ENCODE measurements at places on chromosomes 5 and 9.
A peak's percentile ranks its signal among the peaks of the same experiment; 100 is the strongest.

DNA sequence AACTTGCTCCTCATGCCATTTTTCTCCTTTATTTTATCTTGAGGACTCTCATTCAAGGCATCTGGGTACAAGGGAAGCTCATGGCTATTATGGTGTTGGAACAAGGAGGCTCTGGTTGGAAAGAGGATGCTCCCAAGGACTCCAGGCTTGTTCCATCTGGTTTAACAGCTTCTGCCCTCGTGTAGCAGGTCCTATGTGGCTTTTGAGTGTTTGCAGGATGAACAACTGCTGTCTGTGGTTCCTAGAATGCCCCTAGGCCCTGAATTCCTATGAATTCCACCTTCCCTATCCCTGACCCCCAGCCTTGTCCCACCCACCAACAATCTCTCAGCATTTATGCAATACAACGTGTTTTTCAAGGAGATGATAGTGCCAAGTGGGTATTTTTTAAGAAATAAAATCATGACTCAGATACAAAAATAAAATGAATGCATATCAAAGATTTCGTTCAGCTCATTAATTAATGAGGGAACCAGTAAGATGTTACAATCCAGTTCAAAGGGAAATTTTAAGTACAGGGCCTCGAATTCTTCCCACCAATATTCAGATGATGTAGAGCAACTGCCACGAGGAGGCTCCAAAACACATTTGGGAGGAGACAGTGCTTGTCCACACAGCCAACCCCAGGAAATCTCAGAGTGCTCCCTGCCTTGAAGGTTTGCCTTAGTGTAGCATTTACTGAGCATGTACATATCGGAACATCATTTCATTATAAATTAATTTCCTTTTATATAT is 182.0 kb downstream of the MUSK start:
- H3K27me3 ChIP-seq, result no peaks in the 10 kb centered on the region
- H3K4me1 ChIP-seq, result no peaks in the 10 kb centered on the region
- H3K27ac ChIP-seq, result no peak overlapping the region
- no peaks in the 10 kb centered on the region for H3K36me3 ChIP-seq

DNA sequence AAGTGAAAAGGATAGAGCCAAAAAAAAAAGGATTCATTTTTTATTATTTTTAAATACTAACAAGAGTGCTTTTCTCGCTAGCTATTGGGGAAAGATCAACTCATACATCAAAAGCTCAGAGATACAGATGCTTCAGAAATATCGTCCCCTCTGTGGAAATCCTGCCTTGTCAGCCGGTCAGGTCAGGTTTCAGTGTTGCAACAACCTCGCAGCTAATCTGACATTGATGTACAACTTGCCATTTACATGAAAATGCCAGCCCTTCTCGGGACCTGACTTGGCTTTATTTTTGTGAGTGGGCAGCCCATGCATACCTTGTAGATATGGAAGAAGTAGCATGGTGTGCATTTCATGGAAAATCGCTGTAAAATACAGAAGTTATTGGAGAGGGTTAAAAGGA is 358.8 kb upstream of the ADAMTS16 start:
- no peak for ATAC-seq
- no peaks in the 10 kb centered on the region for H3K36me3 ChIP-seq
- H3K4me1 ChIP-seq, result no peaks in the 10 kb centered on the region

- no peak overlapping the region for H3K4me3 ChIP-seq
- H3K27ac ChIP-seq, result no peak overlapping the region
- no peaks in the 10 kb centered on the region for H3K27me3 ChIP-seq
These were observed 68.0 kb upstream of the FANCC start for GRCh38 chr9:95385521-95385920.

GRCh38 chr5:471750-472058 is 28.7 kb downstream of the EXOC3 start:
- H3K27me3 ChIP-seq, result peaks cover 20% of the 10 kb centered on the region
- no peaks in the 10 kb centered on the region for H3K36me3 ChIP-seq
- ATAC-seq, result no peak
- H3K4me3 ChIP-seq, result no peak overlapping the region
- H3K4me1 ChIP-seq, result peaks cover 36% of the 10 kb centered on the region

DNA sequence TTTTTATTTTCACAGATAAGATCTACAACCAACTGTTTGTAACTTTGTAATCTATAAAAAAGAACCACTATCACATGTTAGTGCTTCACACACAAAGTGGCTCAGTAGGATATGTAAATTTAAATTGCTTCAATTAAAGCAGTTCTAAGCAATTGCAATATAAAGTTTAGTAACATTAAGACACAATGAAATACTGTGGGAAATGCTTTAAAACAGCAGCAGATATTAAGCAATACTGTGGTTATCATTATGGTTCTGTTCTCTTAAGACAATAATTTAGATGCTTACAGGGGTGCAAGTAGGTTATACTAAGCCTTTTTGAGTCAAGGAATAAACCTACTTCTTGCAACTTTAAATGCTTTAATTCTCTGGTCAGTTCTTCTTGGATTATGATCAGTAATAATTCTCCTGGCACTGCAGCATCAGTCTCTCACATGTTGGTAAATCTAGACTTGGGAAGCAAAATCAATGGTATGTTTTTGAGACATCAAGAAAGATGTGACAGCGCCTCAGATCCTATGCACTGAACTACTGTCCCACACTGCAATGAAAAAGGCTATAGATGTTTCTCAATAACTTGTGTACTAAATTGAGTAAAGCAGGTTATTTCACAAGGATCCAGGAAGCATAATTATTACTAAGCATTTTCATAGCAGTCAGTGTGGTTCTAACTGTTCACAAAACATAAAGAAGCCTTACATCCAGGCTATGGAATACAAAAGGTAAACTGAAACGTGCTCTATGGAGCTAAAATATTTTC is 338.7 kb upstream of the PDE4D start:
- no peak for ATAC-seq
- H3K4me1 ChIP-seq, result no peaks in the 10 kb centered on the region
- H3K27me3 ChIP-seq, result no peaks in the 10 kb centered on the region
- no peak overlapping the region for H3K4me3 ChIP-seq

- ATAC-seq, result no peak
- peaks cover 2% of the 10 kb centered on the region for H3K4me1 ChIP-seq
- no peaks in the 10 kb centered on the region for H3K36me3 ChIP-seq
- no peaks in the 10 kb centered on the region for H3K27me3 ChIP-seq
- no peak overlapping the region for H3K27ac ChIP-seq
These were observed 164.9 kb downstream of the ESM1 start for GRCh38 chr5:54820346-54821134.

DNA sequence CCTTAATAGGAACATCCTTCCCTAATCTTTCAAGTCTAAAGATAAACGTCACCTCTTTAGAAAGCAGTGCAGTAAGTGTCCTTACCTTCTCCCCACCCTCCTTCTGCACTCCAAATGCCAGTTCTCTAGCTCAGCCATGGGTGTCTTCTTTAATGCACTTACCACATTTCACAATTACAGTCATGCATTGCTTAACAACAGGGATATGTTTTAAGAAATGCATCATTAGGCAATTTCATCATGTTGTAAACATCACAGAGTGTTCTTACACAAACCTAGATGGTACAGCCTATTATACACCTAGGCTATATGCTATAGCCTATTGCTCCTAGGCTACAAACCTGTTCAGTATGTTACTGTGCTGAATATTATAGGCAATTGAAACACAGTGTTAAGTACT is 91.2 kb downstream of the RFX3 start:
- ATAC-seq, result peak; percentile 69
- no peak overlapping the region for H3K4me3 ChIP-seq
- H3K27me3 ChIP-seq, result no peaks in the 10 kb centered on the region
- H3K27ac ChIP-seq, result no peak overlapping the region

GRCh38 chr5:174916227-174916626 is 191.8 kb downstream of the MSX2 start:
- H3K27me3 ChIP-seq, result no peaks in the 10 kb centered on the region
- H3K4me3 ChIP-seq, result no peak overlapping the region
- no peak for ATAC-seq

DNA sequence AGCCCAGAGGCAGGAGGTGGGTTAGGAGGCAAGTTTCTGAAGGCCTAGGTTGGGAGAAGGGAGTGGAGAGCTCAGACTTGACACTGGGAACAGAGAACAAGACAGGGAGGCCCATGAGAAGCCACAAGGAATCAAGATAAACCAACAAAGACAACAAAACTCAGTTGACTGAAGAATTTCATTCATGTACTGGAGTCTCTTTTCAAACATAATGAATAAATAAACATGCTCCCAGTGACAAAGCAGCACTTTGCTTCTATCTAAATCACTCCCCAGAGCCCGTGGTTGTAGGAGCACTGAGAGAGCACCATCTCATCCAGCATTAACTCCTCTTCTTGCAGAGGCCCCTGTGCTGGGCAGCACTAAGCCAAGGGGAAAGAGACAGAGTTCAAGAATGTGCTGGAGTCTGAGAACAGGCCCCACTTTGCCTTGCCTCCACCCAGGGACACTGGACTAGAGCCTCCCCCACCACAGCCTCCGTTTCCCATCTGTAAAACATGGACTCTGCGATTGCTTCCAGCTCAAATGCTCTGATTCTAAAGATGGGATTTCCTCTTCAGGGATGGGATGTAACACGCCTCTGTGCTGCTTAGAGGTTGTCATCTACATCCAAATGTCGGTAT is 282.0 kb downstream of the SPOCK1 start:
- no peak for ATAC-seq
- H3K4me3 ChIP-seq, result no peak overlapping the region
- no peaks in the 10 kb centered on the region for H3K27me3 ChIP-seq
- H3K36me3 ChIP-seq, result no peaks in the 10 kb centered on the region
- no peaks in the 10 kb centered on the region for H3K4me1 ChIP-seq

- peaks cover 18% of the 10 kb centered on the region for H3K4me1 ChIP-seq
- peak; percentile 94 for ATAC-seq
- peak within 1 kb of the TSS; percentile 95 for H3K4me3 ChIP-seq
- H3K27me3 ChIP-seq, result no peaks in the 10 kb centered on the region
These were observed at the start of gene REEP5 for GRCh38 chr5:112921833-112922817. Gene REEP5 (minus strand): TSS chr5:112922227. CDS start chr5:112922190, 37 bp downstream.

DNA sequence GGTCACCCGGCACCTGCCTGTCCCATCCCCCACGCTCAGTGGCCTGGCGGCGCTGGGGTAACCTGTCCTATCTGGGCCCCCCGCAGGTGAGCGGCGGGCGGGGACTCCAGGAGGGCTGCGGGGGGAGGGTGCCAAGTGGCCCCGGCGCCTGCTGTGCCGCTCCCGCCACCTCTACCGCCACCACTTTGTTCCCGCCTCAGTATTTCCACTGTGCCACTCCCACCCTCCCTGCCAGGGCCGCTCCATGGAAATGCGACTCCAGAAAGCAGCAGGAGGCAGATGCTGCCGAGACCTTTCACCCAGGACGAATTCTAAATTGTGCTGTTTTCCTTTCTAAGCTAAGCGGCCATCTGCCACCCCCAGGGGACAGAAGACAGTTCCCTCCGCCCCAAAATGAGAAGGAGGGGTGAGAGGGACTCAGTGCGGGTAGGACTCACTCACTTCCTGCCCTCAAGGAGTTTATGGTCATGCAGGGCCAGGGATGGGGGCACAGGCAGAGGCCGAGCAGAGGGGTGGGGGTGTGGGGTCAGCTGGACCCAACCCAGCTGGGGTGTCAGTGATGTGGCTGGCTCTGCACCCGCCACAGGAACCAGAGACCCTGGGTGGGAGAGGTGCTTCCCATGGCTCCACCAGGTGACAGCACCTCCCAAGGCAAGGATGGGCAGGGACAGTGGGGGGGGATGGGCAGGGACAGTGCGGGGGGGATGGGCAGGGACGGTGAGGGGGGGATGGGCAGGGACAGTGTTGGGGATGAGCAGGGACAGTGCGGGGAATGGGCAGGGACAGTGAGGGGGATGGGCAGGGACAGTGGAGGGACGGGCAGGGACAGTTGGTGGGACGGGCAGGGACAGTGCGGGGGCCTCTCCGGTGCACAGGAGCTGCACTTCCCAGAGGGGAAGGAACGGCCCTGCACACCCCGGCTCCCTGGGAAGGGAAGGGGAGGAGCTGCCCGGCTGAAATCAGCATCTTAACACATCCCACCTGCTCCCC is 17.8 kb downstream of the NOTCH1 start:
- peak overlapping the region; percentile 77 for H3K27ac ChIP-seq
- H3K27me3 ChIP-seq, result no peaks in the 10 kb centered on the region
- peaks cover 98% of the 10 kb centered on the region for H3K4me1 ChIP-seq
- no peak overlapping the region for H3K4me3 ChIP-seq

DNA sequence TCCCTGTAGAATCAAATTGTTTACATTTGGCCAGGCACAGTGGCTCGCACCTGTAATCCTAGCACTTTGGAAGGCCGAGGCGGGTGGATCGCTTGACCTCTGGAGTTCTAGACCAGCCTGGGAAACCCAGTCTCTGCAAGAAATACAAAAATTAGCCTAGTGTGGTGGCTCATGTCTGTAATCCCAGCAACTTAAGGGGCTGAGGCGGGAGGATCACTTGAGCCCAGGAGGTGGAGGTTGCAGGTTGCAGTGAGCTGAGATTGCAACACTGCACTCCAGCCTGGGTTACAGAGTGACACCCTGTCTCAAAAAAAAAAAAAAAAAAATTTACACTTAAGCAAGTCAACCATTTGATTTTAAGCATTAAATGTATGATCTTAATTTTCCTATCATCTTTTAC is 17.5 kb upstream of the IQGAP2 start:
- no peaks in the 10 kb centered on the region for H3K36me3 ChIP-seq
- H3K27me3 ChIP-seq, result no peaks in the 10 kb centered on the region
- no peak overlapping the region for H3K27ac ChIP-seq

DNA sequence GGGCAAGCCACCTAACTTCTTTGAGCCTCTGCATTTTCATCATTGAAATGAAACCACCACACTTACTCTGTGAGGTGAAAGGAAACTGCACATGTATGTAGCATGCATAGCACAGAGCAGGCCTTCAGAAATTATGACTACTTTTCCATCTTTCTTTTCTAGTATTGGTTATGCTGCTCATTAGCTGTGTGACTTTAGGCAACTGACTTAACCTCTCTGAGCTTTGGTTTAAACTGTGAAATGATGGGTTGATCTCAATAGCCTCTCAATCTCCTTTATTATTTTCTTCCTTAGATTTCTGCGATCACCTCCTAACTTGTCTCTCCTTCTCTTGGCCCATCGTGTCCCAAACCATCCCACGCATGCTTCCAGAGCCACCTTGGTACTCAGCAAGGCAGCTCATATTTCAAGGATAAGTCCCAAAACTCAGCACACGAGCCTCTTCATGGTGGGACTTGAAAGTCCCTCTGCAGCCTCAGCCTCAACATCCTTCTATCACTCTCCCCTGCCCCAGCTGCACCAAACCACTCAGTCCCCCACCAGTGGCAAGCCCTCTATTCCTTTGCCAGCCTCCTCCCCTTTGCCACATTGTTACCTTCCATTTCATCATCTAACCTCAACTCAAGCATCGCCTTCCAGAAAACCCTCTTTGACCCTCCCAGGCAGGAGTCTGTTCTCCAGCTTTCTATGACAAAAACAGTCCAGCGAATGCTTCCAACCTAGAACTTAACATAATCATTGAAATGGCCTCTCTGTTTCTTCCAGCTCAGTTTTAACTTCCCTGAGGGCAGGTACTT is 60.3 kb upstream of the DNAH5 start:
- ATAC-seq, result no peak
- H3K27me3 ChIP-seq, result no peaks in the 10 kb centered on the region
- H3K27ac ChIP-seq, result no peak overlapping the region
- no peaks in the 10 kb centered on the region for H3K4me1 ChIP-seq
- no peak overlapping the region for H3K4me3 ChIP-seq
- H3K36me3 ChIP-seq, result no peaks in the 10 kb centered on the region

DNA sequence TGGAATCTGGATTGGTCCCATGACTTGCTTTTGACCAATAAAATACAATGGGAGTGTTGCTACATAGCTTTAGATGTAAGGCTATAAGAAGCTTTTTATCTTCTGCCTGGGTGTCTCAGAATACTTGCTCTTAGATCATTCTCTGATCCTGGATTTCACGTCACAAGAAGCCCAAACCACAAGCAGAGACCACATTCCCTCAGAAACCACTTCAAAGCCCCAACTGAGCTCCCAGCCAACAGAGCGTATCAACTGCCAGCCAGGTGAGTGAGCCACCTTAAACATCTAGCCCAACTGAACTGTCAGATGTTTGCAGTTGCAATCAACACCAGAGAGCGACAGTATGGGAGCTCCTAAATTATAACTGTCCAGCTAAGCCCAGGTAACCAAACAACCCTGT is 687.1 kb downstream of the TLE1 start:
- H3K4me1 ChIP-seq, result no peaks in the 10 kb centered on the region
- H3K36me3 ChIP-seq, result no peaks in the 10 kb centered on the region
- no peak overlapping the region for H3K4me3 ChIP-seq
- H3K27ac ChIP-seq, result no peak overlapping the region

Data from gastroesophageal sphincter (tissue), 4 donors.